ENCODE measurements at places on chromosomes 1 and 21. TPM values are rescaled to one million over a fixed set of nuclear protein-coding genes. Genes with fewer than 3 reads are reported as not detected.

OR10T2 gene
- not detected for polyA plus RNA-seq

USH2A gene
- polyA plus RNA-seq: not detected

RGS7 gene
- 0.27 TPM for polyA plus RNA-seq

ROR1 gene
- 3.0 TPM for polyA plus RNA-seq

LAD1 gene
- polyA plus RNA-seq: 0.13 TPM

OR2L8 gene
- not detected for polyA plus RNA-seq

PTPN7 gene
- 0.98 TPM for polyA plus RNA-seq

IQCC gene
- 4.7 TPM for polyA plus RNA-seq

NKAIN1 gene
- 0.05 TPM for polyA plus RNA-seq

FAM72C gene
- polyA plus RNA-seq: 0.20 TPM

TXNIP gene
- 570 TPM for polyA plus RNA-seq

RLF gene
- polyA plus RNA-seq: 6.9 TPM

CCDC17 gene
- polyA plus RNA-seq: 1.5 TPM

OR2T11 gene
- polyA plus RNA-seq: not detected

BEST4 gene
- 0.29 TPM for polyA plus RNA-seq

DNA sequence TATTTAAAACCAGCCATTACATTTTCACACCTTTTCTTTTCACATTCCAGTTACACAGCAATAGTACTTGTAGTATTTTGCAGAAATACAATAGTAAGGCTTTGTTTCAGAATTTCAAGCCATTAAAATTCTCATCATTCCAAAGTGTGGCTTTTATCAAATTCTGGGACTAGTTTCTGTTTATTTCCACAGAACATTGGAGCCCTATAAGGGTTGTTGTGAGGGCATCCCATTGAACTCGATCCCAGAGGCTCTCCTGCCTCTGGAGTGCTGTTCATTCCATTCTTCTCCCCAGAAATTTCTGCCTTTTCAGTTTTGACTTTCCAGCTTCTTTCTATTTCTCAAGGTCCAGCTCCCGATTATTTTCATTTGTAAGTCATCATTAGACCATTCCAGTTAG lies 645.5 kb downstream of the ADGRL2 start:
- no peak for DNase-seq

DNA sequence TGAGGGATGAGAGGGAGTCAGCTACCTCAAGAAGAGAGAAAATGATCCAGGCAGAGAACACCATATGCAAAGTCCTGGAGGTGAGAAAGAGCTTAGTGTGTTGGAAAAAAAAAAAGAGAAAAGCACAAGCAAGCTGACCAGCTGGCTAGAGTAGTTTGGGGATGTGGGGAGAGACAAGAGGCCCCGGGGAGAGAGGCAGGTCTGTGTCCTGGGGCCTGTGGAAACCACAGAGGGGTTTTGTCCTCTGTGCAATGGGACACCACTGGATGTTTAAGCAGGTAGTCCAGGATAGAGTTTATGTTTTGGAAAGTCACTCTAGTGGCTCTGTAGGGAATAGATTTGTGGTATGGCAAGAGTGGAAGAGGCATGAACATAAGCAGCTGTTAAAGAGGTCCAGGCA lies 14.4 kb upstream of the CHI3L1 start:
- no peak for DNase-seq

- DNase-seq: no peak
Measured at GRCh38 chr1:14648896-14649855, 50.7 kb downstream of the KAZN start.

DNA sequence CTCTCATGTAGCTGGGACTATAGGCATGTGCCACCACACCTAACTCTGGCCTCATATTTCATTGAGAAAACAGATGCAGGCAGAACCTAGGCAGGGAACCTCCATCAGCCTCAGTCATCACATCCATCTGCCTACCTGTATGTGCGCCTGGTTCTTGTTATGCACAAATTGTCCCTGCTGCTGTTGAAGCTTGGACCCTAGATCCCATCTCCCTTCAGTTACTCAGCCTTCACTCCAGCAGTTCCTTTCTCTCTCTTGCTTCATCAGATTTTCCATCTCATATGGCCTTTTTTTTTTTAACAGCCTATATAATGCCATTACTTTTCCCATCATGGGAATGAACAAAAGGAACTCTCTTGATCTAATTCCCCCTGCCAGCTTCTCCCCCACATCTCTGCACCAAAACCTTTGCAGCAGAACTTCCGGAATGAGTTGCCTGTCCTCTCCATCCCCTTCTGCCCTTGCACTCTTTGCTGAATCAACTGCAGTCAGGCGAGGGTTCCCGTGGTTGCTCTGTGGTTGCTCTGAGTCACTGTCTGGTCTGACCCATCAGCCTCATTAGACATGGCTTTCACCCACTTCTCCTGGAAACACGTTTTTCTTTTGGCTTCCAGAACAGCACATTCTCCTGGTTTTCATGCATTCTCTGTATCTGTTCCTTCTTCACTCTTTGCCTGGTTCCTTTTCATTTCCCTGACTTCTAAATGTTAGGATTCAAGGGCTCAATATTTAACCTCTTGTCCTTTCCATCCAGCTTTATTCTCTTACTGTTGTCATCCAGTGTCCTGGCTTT lies 41.5 kb downstream of the UBE4B start:
- DNase-seq: peak; percentile 45

- DNase-seq: peak; percentile 35
Measured at GRCh38 chr1:180358649-180359048, 128.6 kb downstream of the LHX4 start.

DNA sequence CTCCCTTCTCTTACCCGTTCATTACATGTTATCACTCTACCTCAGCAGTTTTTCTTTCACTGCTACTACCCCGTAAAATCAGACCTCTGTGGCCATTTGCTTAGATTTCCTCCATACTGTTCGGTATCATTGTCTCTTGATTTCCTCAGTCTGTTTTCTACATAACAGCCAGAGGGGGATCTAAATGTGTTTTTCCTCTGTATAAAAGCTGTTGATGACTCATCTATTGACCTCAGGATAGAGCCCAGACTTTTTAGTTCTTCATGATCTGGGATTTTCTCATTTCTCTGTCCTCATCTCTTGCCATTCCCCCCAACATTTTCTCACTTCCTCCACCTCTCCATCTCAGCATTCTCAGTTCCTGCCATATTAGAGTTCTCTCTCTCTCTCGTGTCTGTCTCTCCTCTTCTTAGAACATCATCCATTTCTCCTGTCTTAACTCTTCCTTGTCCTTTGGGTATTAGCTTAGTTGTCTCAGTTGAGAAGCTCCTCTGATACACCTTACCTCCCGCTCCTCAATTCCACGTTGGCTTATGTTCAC lies 10.5 kb downstream of the OTUD3 start:
- DNase-seq: no peak

DNA sequence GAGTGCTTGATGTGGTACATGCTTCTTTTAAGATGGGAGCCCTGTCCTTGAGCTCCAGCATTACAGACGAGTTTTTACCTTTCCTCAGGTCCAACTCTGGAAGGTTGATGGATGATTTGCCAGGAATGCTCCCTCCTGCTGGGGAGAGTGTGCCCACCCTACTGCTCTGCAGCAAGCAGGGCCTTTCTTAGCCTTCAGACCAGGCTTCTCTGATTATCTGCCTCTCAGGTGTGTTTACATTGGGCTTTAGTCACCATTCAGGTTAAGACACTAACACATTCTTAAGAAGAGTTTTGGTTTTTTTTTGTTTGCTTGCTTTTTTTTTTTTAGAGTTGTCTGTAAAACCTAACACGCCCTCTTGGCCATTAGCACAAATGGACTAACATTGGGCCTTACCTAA lies 301.8 kb downstream of the KCNT2 start:
- no peak for DNase-seq

GRCh38 chr1:223067914-223068313 lies 75.1 kb downstream of the TLR5 start:
- no peak for DNase-seq

- DNase-seq: no peak
Measured at GRCh38 chr1:28494737-28495136, 11.1 kb upstream of the RCC1 start.

GRCh38 chr1:217977943-217978342 lies 307.1 kb upstream of the RRP15 start:
- no peak for DNase-seq

- DNase-seq: no peak
Measured at GRCh38 chr1:53359225-53359933, 31.5 kb upstream of the LRP8 start.

DNA sequence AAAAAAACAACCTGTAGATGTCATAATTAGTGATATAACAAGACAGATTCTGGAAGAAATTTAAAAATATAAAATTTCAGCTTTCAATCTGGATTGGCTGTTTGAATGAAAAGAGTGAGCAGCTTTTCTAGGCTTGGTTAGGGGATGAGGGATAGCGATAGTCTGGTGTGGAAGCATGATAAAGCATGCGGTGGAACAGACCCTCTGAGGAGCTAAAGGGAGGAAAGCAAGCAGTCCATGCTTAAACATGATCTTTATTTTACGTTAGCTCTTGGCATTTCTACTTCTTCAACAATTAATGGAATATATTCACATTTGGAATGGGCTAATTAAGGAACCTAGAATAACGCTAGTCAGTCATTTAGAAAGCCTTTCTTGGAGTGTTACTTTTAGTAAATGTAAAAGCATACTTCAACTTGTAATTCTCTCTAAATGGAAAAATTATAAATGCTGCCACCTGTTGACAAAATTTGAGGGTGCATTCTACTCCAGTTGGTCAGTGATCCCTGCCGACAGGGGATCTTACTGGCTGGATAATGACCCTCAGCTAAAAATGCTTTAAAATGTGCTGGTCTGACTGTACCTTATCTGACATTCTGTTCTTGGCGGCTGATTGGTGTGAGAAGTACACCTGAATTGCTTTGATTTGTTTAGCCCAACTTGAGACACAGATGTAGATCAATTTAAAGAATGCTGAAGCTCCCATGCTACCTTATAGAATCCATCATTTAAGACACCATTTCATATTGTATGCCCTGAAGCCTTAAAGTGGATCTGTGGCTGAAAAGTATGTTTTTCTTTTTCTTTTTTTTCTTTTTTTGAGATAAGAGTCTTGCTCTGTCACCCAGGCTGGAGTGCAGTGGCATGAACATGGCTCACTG lies 61.2 kb downstream of the AK4 start:
- peak; percentile 19 for DNase-seq

DNA sequence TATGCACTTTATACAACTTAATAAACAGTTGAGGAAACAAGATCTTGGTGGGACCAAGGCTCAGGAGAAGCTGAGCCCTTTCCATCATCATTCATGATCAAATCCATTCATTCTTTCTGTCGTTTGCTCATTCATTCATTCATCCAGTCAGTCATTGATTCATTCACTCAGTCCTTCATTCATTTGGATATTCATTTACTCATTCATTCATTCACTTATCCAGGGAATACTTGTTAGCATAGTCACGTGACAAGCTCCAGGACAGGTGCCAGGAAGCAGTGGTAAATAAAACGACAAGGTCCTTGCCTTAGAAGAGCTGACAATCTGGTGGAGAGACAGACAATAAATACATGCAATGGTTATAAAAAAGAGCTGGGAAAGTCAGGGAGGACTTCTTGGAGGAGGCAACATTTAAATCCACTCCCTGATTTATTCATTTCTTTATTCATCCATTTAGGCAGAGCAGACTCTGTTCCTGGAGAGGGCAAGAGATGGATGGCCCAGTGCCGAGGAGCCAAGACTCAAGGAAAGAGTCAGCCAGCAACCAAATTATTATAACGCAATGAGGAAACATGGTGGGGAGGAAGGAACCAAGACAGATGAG lies 74.1 kb upstream of the CASZ1 start:
- no peak for DNase-seq

DNA sequence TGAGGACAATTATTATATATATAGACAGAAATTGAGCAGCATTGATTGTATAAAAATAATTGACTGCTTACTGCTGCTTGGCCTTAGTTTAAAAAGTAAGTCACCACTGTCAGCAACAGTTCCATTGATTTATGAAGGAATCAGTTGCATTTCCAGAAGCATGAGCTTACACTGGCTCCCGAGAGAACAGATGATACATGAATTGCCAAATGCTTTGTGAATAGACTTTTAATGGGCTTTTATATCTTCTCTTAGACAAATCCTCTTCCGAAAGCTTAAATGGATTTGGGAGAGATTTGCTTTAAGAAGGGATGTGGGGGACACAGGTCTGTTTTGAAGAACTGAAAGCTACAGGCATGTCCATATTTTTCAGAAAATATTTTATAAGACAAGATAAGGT lies 7.5 kb downstream of the FHAD1 start:
- no peak for DNase-seq

DNA sequence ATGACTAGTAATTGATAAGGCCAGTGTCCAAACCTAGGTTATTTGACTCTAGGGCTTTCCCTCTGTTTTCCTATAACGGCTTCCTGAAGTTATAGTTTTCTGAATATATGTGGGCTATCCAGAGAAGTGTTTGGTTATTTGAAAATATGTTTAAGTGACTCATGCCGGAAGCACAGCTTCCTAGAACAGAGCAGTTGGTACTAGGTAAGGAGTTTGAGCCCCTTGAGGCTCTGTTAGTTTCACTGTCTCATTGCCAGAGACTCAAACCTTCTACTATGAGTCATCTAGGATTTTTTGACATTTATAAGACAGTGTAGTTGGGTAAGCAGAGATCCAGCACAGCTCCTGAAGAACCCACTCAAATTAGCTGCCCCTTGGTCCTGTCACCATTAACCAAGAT lies 27.1 kb upstream of the LEPR start:
- DNase-seq: no peak

- no peak for DNase-seq
Measured at GRCh38 chr1:38341694-38342093, 295.1 kb upstream of the POU3F1 start.

- no peak for DNase-seq
Measured at GRCh38 chr1:78408810-78409209, 82.0 kb upstream of the PTGFR start.

GRCh38 chr1:47987601-47988000 lies 9.6 kb downstream of the TRABD2B start:
- no peak for DNase-seq

DNA sequence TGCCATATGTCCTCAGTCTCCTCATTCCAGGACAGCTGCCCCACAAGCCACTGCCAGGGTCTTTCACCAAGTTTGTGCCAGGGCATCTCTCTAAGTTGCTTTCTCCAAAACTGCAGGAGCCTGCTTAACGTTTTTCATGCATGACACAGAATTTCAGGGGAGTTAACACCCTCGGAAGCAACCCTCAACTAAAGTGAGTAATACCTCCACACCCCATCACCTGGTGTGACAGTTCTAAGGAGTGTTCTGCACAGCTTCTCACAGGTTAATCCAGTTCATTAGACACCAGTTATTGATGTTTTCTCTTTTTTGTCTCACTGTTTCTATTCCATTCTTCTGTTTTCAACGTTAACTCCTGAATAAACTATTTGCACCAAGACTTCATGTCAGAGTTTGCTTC lies 115.0 kb downstream of the BACH1 start:
- no peak for DNase-seq

DNA sequence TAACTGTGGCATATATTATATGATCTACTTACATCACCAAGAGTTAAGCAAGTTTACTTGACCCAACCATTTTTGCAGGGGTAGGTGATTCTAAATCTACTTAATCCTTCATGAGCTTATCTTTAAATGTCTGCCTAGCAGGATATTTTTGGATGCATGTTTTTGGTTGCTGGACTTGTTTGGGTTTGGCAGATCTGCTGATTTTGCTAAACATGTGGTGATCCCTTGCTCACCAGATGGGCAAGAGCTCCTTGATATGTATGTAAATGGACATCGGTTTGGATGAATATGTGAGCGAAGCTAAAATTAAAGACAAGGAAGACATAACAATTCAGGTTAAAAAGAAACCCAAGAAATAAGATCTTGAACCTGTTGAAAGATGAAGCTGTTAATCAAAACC lies 36.7 kb downstream of the FMN2 start:
- DNase-seq: no peak

Data from ovary (tissue), 10 donors.